ENCODE measurements at places on chromosomes 13 and 19.
A peak's percentile ranks its signal among the peaks of the same experiment; 100 is the strongest.

- DNase-seq, result no peak
These were observed 282.6 kb downstream of the DCLK1 start for GRCh38 chr13:35848336-35849255.

GRCh38 chr13:112105244-112105681 lies 38.3 kb downstream of the SOX1 start:
- no peak for DNase-seq

- no peak for DNase-seq
These were observed 6.4 kb upstream of the DIRAS1 start for GRCh38 chr19:2727640-2727944.

DNA sequence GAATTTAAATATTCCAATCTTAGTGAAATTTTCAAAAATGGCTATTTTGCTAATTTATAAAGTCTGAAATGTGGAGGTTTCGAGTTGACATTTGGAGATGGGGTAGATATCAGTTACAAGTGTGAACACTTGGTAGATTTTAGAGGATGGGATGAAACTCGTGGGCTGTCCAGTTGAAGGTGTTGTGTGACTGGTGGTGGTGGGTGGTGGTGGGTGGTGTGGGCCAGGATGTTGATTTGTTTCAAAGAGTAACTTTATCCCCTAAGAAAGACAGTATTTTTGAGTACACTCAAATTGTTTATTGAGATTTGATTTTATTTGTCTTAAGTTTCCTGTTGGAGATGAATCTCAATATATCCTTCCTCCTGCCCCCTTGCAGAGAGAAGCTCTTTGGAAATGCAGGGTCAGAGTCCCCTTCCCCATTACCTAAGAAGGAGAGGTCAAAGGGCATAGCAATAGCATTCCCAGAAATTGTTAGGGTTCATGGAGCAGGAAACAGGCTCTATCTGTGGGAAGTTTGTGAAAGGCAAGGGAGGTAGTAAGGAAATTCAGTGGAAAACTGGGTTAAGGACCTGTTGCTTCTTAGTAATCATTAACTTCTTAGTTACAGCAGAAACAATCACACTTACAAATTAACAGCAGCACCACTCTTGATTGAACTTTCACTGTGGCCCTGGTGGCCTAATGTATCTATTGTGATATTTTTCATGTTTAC lies 133.6 kb upstream of the RNF113B start:
- DNase-seq, result no peak

GRCh38 chr19:6188811-6189210 lies 53.3 kb downstream of the ACSBG2 start:
- DNase-seq, result no peak

DNA sequence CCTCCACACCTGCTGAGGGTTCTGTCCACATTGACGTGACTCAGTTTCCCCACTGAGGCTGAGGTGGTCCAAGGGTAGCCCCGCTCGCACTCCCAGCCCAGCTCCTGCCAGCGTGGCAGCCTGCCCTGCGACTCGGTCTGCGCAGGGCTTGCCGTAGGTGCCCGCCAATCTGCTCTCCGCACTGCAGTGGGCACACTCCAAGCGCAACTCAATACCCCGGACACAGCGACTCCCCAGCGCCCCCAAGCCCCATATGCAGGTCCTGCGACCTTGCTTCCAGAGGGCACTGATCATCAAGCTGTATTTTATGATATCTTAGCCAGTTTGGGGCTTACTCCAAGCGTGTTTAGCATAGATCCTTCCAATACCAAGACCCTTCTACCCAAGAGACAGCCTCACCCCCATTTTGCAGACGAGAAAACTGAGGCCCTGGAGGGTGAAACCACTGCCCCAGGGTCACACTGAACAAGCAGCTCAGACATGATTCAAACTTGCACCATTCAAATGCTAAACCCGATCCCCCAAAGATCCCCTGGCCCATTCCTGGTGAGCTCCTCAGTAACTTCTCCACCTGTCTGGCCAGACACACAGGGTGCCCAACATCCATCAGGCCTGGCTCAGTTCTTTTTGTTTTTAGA lies 13.5 kb downstream of the PTPRS start:
- no peak for DNase-seq

GRCh38 chr19:739998-740715 lies 10.8 kb upstream of the MISP start:
- DNase-seq, result no peak

DNA sequence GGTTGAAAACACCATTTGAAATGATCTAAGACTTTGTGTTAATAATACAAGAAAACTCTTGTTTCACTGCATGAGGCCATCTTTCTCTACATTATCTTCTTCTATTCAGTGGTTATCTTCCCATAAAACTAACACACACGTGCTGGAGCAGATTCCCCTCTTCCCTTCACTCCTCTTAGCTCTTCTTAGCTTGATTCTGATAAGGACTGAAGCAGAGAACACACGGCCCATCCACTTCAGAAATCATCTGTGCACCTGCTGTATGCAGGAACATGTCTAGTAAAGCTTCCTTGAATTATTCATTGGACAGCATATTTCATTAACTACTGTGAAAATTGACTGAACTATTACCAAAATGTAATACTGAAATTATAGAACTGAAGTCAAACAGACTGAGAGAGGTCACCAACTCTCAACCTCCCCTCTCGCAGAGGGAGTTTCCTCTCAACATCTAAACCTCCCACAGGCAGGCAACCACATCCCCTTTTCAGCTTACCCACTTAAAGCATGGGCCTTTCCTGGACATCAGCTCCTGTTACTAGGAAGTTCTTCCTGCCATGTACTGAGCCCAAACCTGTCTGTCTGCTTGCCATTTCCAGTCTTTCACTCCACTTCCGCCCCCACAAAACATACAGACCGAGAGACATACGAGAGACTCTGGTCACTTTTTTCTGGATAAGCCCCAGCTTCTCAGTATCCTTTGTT lies 113.9 kb downstream of the CRYL1 start:
- DNase-seq, result no peak

- no peak for DNase-seq
These were observed 99.0 kb downstream of the ZNF429 start for GRCh38 chr19:21604351-21604926.

GRCh38 chr19:14021474-14021873 lies 6.5 kb upstream of the RLN3 start:
- no peak for DNase-seq

DNA sequence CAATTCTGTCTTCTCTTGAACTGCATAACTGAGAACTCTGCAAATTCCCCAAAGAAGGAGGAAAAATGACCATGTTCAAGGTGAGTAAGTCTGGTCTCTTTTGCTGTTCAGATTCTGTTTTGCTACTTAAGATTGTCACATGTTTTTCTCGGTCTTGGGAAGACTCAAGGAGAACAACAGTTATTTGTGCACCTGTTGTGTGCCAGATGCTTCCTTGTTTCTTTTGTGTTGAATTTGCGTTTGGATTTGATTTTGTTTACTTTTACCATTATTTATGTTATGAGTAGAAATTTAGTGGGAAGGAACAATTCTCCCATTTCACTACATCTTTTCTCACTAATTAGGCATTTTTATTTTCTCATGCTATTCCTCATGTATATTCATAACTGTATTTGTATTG lies 4.4 kb downstream of the ZNF284 start:
- DNase-seq, result no peak

- DNase-seq, result no peak
These were observed 8.3 kb downstream of the FUT6 start for GRCh38 chr19:5831159-5831558.

DNA sequence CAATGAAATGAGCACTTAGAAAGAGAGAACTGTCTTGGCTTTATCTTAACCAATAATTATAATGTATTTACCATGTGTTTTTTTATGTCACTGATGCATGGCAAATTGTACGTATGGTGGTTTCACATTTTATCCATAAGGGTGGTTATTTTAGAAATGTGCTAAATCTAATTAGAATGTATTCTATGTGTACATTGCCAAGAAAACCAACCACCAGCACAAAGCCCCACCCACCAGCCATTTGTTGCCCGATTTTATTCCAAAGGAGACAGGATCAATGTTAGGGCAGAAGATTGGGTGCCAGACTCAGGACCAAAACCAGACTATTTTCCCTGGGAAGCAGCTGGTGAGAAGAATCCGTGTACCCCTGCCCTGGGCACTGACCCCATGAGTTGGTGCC lies 63.0 kb upstream of the SOX1 start:
- DNase-seq, result no peak

DNA sequence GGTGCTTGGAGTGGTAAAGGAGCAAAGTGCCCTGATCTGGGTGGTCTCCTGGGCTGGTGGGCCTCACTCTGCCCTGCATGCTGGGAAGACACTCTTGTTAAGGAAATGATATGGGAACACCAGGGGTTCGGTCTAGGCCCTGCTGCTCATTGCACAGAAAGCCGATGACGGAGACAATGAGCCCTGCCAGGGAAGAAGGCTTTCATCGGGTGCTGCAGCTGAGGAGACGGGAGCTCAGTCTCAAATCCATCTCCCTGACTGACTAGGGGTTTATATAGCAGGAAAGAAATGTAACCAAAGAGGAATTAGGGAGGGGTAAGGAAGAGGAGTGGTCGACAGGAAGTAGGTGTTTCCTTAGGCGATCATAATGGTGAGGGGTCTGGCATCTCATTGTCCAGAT lies 253.4 kb downstream of the TEX29 start:
- no peak for DNase-seq

DNA sequence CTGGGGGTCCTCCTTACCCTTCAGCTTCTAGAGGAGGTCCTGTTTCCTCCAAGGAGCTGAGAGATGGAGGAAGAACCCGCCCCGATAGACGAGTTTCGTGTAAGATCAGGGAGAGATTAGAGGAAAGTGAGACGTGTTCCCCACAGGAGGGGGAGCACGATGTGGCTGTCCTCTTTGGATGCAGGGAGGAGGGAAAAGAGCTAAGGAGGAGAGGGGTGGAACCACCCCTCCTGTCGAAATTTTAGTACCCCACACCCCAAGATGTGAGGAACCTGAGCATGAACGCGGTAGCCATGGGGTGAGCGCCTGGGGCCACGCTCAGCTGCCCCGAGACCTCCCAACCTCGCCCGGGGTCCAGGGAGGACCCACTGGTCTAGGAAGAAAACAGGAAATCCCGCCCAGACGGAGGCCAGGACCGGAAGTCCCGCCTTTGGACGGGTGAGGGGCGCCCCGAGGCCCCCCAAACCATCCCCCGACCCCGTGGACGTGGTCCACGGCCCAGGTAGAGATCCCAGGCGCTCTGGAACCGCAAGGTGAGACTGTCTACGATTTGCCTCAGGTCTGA lies 1.2 kb downstream of the AKT1S1 start:
- DNase-seq, result peak; percentile 8

DNA sequence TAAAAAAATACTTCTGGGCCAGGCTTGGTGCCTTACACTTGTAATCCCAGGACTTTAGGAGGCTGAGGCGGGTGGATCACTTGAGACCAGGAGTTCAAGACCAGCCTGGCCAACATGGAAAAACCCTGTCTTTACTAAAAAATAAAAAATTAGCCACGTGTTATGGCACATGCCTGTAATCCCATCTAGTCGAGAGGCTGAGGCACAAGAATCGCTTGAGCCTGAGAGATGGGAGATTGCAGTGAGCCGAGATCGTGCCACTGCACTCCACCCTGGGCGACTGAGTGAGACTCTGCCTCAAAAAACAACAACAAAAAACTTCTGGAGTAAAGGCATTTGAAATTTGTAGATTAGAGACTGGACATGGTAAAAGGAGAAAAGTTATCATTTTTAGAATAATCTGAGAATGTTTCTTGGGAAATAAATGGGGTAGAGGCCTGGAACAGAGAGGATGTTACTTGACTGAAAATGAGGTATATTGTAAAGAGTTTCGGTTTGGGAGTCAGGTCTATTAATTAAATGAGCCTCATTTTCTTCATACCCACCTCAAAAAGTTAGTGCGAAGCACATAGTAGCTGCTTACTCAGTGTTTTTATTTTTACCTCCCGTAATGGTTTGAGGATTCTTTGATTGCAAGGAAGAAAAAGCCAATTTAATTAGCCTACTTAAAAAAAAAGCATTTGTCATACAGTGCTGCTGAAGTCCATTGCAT lies 2.6 kb downstream of the AKAP11 start:
- no peak for DNase-seq

- DNase-seq, result peak; percentile 23
These were observed 367.3 kb downstream of the DCT start for GRCh38 chr13:94112227-94112626.

DNA sequence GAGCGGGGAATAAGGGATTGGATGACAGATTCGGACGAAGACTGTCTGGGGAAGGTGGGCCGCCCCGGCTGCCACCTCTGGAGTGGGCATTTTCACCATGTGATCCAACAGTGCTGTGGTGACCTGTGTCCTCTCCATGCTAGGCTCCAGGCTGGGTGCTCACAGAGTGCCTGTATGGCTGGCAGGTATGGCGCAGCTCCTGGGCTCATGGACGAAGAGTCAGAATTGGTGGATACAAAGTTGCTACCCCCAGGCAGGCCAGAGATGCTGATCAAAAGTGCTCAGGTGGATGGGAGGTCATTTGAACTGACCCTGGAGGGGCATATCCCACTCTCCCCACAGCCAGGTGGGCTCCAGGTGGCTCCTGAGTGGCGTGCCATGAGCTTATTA lies 111.3 kb upstream of the UQCRFS1 start:
- DNase-seq, result no peak

DNA sequence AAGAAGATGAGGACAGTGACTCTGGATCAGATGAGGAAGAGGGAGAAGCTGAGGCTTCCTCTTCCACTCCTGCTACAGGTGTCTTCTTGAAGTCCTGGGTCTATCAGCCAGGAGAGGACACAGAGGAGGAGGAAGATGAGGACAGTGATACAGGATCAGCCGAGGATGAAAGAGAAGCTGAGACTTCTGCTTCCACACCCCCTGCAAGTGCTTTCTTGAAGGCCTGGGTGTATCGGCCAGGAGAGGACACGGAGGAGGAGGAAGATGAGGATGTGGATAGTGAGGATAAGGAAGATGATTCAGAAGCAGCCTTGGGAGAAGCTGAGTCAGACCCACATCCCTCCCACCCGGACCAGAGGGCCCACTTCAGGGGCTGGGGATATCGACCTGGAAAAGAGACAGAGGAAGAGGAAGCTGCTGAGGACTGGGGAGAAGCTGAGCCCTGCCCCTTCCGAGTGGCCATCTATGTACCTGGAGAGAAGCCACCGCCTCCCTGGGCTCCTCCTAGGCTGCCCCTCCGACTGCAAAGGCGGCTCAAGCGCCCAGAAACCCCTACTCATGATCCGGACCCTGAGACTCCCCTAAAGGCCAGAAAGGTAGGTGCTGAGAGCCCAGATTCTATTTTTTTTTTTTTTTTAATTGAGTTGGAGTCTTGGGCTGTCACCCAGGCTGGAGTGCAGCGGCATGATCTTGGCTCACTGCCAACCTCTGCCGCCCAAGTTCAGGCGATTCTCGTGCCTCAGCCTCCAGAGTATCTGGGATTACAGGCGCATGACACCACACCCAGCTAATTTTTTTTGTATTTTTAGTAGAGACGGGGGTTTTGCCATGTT lies 2.3 kb downstream of the PPP1R15A start:
- no peak for DNase-seq

GRCh38 chr13:36763126-36763722 lies 55.8 kb upstream of the RFXAP start:
- DNase-seq, result no peak

DNA sequence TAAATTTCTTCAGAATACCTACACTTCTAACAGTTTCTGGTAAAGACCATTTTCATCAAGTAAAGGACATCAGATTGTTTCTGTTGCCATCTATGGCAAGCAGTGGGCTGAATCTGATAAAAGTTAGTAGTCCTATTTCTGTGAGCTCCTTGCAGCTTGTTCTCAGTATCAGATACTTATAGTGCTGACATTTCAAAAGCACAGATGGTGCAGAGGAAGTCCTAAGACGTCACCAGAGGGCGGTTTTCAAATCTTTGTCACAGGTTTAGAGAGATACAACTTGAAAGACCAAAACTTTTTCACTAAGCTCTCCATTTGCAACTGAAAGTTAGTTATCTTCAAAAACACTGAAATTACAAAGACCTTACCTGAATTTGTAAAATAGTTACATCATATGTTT lies 719.8 kb downstream of the SLITRK1 start:
- no peak for DNase-seq

Data from NCI-H446 treated with DMSO at 0.1 percent for 48 hours (cell line).